ENCODE measurements at places on chromosomes 13 and 19.

- no peak for DNase-seq
These were observed 24.3 kb upstream of the TNFSF14 start for GRCh38 chr19:6694147-6694815.

GRCh38 chr19:7674010-7675005, 2.6 kb upstream of the MCEMP1 start:
- DNase-seq = peak; percentile 6

DNA sequence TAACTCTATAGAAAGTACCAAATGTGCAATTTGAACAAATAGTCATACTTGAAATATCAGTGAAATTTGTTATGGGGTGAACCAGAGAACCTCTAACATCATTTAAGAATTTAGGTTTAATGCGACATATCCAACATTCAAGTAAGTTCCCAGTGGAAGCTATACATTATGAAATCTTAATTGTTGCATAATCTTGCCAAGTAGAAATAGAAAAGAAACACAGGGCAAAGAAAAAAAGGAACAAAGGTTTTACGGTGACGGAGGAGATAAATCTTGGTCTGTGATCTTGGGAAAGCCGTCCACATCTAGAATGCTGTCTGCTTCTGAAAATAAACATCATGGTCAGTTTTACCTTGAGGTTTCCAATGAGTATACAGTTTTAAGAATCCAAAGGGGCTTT, 445.7 kb downstream of the RFC3 start:
- DNase-seq = no peak

GRCh38 chr19:2495130-2495641, 19.3 kb downstream of the GADD45B start:
- DNase-seq = no peak

DNA sequence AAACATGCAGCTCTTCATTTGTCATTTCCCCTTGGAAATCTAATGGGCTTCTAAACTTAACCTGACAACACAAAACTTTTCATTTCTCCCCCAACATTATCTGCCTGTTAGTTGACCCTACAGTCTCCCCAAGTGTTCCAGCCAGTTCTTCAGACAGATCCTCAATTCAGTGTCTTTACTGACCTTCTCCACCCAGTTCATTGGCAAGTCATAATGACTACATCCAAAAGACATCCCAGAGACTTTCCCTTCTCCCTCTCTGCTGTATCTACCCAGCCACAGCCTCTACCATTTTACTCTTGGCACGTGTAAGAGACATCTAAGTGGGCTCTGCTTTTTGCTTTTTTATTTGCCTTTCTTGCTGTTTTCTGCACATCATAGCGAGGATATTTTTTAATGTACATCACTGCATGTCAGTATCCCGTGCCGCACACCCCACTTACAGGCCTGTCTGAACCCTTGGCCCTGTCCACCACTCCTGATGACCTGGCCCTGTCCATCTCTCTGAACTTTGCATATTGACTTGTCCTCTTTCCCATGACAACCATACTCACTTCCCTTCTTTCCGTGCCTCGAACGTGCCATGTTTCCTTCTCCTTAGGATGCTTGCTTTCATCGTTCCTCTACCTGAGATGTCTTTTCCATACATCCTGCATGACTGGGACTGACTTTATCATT, 391.9 kb downstream of the IRS2 start:
- DNase-seq = no peak

DNA sequence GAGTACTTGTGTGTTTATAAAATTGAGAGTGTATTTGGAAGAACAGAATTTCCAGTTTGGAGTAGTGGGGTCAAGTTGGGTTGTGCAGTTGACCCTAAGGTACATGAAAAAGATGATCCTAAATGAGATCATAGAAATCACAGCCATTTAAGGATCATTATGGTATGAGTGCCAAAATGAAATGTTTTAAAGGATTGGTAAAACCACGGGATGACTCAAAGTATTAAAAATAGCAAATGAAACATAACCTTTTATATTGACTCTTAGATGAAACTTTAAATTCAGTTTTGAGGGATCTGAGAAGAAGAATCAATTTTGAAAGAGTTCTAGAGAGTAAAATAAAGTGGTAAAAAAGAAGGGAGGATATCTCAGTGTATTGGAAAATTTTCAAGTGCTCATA, 773.8 kb downstream of the GPC5 start:
- DNase-seq = no peak

DNA sequence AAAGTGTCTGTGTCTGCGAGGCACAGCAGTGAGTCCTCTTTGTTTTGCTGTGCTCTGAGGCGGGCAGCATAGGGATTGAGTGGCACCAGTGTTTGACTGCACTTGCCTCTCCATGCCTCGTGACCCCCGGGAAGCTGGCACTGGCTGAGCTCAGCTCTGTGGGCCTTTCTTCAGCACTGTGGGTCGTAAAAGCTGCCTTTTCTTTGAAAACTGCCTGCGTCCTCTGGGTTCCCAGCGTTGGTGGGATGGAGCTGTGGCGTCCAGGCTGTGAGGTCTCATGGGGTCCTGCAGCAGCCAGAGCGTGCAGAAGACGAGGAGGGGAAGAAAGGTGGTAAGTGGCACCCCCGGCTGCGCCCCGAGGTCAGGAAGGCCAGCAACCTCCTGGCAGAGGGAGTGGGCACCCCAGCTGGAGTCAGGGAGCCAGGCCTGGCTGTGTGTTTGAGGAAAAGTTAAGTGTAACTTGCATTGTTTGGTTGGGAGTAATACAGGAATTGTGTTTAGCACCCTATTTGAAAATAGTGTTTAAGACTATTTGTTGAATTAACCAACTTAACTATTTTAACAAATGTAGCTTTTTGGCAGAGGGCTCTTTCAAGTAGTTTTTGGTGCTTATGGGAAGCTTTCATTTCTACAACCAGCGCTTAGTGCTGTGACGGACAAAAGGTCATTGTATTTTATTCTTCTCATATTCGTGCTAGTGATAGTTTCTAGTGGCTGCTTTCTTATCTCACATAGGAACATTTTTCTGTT, 79.3 kb upstream of the TEX29 start:
- DNase-seq = no peak

- no peak for DNase-seq
These were observed 374.5 kb downstream of the KCNRG start for GRCh38 chr13:50389726-50390125.

DNA sequence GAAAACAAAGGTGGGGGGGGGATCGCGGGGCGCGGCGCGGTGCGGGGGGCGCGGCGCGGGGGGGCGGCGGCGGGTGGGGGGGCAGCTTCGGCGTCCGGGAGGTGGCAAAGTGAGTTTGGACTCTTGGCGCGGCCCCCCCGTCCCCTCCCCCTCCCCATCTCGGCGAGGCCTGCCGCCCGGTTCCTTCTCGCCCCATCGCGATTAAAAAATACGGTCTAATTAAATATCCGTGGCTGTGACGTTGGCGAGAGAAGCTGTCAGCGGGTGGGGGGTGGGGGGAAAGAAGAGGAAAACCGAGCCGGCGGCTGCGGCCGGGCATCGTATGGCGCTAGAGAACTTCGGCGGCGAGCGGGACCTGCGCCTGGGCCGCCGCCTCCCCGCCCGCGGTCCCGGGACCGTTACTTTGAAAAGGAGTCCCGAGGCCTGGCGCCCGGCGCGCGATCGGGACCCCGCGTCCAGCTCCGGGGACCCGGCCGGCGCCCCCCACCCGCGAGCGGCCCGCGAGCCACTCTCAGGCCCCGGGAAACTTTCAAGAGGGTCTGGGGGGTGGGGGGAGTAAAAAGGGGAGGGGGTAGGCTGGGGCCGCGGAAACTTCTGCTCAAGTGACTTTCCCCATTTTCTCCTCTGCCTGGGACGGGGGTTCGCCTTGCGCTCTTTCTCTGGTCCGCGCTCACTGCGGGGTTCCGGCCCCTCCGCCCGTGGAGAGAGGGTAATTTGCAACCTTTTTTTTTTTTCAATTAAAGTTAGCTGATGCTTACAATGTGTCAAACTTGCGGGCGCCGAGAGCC, 146.3 kb upstream of the ZNF536 start:
- DNase-seq = no peak

- peak; percentile 45 for DNase-seq
These were observed 10.1 kb downstream of the AP2S1 start for GRCh38 chr19:46840498-46840942.

- DNase-seq = no peak
These were observed 13.1 kb upstream of the COMP start for GRCh38 chr19:18804139-18804601.

DNA sequence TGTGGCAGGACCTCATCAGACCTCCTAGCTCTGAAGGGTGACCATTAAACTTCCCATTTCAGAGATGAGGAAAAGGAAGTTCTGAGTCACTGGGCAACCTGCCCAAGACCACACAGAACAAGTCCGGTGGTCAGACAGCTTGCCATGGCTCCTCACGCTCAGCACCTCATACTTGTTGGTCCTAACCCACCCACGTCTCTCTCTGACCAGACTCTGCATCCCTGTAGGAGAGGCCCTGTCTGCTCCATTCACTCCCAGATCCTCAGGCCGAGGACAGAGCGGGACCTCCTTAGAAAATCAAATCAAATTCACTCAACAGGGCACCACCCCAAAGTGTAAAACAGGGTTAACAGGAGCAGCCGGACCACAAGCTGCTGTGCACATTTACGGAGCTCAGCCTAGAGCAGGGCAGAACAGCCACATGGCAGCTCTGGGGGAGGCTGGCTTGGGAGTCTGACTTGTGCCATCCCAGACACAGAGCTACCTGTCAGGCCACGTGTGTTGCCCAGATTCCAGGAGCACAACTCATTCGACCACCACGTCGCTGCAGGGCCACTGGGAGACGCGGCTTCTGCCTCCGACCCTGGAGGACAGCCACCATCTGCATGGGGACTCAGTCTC, 1.7 kb downstream of the MIER2 start:
- no peak for DNase-seq

DNA sequence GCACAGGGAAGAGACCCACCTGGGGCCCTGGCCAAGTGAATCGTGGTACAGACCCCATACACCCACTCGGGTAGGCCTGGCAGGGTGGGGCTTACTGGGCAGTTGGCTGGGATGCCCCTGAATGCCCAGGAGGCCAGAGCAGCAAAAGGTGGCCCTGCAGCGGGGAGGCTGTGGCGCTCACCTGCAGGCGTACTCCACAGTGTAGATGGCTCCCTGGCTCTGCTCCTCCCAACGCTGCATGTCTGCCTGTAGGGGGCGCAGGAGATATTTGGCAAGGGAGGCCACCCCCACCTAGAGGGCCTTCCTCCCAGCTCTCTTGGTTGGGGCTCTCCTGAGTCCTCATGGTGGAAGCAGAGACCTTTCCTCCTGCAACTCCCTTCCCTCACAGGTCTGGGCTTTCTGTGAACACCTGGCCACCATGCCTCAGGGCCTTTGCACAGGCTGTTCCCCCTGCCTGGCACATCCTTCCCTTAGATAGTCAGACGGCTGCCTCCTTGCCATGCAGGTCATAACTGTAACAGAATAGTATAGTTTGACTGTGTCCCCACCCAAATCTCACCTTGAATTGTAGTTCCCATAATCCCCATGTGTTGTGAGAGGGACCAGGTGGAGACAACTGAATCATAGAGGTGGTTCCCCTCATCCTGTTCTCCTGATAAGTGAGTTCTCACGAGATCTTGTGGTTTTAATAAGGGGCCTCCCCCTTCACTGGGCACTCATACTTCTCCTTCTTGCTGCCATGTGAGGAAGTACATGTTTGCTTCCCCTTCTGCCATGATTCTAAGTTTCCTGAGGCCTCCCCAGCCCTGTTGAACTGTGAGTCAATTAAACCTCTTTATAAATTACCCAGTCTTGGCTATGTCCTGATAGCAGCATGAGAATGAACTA, 5.9 kb downstream of the BORCS8 start:
- DNase-seq = peak; percentile 64

GRCh38 chr13:60152114-60152513, 11.6 kb downstream of the DIAPH3 start:
- DNase-seq = no peak

DNA sequence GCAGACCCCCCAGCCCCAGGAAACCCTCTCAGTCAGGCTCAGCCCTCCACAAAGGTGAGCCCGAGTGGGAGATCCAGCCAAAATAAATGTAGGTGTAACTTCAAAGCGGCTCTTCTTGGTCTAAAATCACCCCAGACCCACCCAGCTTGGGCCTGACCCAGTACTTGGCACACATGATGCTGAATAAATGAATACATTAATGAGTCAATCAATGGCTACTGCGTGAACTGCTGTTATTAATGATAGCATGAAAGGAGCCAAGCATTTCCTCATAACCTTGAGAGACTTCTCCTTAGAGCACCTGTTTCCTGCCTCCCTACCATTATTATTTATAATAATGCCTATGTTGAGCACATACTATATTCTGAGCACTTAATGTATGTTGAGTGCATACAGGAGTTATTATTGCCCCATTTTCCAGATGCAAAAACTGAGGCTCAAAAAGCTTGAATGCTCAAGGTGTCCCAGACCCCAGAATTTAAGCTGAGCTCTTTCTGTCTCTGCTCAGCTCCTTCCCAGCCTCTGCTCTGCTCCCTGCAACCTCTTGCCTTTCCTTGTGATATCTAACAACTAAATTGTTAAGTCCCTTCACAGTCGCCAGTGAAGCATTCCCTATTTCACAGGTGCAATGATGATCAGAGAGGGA, 4.3 kb downstream of the NOTCH3 start:
- no peak for DNase-seq

GRCh38 chr19:46453661-46454060, 17.7 kb downstream of the PNMA8A start:
- DNase-seq = no peak

- no peak for DNase-seq
These were observed 17.4 kb downstream of the UFM1 start for GRCh38 chr13:38366954-38367645.
